Metanephros (tissue), 2 donors: ENCODE measurements at places on chromosomes 12 and 14. TPM values are rescaled to one million over a fixed set of nuclear protein-coding genes. Genes with fewer than 3 reads are reported as not detected.

KRT6C gene
- not detected for total RNA-seq

TROAP gene
- 13.0 TPM for total RNA-seq

KRT1 gene
- 2.2 TPM for total RNA-seq

AICDA gene
- 0.23 TPM for total RNA-seq

TAS2R46 gene
- total RNA-seq: 6.7 TPM

KCNC2 gene
- total RNA-seq: 2.2 TPM

FBXO33 gene
- total RNA-seq: 17.3 TPM

SLC10A1 gene
- total RNA-seq: not detected

KRT78 gene
- not detected for total RNA-seq

LBHD2 gene
- total RNA-seq: not detected

DAO gene
- 0.53 TPM for total RNA-seq

SERPINA10 gene
- total RNA-seq: 0.06 TPM

TRPV4 gene
- total RNA-seq: 13.9 TPM

ERBB3 gene
- total RNA-seq: 123 TPM

OR6C6 gene
- total RNA-seq: not detected

DTX3 gene
- 44.4 TPM for total RNA-seq

CAPZA3 gene
- not detected for total RNA-seq

TAS2R8 gene
- 0.18 TPM for total RNA-seq
